ENCODE measurements at places on chromosomes 5 and 9.

DNA sequence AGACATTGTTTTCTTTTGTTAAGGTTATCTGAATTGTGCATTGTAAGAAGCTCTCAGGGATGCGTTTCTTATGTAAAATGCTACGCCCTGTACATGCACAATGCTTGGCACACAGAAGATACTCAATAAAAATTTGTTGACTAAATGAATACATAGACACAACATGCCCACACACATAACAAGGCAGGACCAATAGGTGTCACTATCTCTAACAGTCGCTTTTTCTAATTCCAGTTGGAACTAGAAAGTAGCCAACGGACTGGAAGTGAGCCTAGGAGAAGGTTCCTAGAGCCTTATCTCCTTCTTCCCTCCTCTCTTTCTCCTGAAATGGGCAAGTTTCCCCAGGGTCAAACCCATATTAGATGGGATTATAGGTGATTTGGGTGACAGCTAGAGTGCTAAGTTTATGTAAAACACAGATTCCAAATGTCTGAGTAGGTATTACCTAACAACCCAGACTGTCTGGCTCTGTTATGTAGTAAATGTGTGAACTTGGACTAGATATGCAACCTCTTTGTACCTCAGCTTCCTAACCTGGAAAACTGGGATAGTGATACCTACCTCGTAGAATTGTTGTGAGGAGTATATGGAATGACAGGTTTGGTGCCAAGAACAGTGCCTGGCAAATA lies 603.0 kb downstream of the RAB3C start:
- no peak for DNase-seq

DNA sequence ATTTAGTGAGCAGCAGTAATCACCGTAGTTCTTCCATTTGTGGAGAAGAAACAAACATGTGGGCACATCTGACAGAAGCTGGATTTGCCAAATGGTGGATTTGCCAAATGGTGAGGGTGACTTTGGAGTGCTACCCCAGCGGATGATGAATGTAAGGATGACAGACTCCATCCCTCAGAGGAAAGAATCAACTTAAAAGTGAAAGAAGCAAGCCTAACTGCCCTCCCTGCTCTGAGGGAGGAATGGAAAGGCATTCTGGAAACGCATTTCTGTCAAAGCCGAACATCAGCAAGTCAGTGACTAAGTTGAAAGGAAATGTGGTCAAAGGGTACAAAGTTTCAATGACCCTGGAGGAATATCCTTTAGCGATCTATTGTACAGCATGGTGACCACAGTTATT lies 143.5 kb downstream of the GPBP1 start:
- DNase-seq: no peak

DNA sequence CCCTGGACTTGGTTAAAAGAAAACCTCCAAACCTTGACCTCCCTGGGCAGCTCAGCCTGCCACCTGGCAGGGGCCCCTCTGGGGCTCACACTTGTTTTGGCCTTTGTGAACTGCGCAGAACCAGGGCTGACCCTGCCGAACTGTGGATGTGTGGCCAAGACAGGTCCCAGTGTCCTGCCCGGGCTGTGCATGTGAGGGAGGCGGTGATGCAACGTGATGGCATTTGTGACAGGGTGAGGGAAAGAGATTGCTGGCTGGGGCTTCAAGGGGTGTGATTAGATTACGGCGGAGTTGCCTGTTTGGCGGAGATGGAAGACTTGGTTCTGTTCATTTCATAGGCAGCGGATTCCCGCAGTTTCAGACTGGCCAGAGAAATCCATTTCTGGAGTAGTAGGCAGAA lies 30.4 kb upstream of the NKX2-5 start:
- no peak for DNase-seq

- DNase-seq: peak; percentile 76
Measured at GRCh38 chr9:131839281-131840084, 99.6 kb upstream of the RAPGEF1 start.

- no peak for DNase-seq
Measured at GRCh38 chr5:158958021-158958994, 141.4 kb downstream of the EBF1 start.

DNA sequence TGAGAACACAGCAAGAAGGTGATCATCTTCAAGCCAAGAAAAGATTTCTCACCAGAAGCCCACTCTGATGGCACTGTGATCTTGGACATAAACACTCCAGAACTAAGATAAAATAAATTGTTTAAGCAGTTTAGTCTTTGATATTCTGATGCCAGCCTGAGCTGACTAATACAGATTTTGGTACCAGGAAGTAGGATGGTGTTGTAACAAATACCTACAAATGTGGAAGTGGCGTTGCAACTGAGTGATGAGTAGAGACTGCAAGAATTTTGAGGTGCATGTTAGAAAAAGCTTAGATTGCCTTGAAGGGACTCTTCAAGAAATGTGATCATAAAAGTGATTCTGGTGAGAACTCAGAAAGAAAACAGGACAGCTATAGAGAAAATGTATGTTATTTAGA lies 592.4 kb upstream of the DAB2 start:
- no peak for DNase-seq

GRCh38 chr5:147737921-147738320 lies 44.6 kb downstream of the JAKMIP2 start:
- no peak for DNase-seq

GRCh38 chr5:67605730-67606585 lies 409.4 kb upstream of the CD180 start:
- DNase-seq: no peak

GRCh38 chr5:168244838-168245559 lies 46.4 kb upstream of the WWC1 start:
- DNase-seq: no peak

DNA sequence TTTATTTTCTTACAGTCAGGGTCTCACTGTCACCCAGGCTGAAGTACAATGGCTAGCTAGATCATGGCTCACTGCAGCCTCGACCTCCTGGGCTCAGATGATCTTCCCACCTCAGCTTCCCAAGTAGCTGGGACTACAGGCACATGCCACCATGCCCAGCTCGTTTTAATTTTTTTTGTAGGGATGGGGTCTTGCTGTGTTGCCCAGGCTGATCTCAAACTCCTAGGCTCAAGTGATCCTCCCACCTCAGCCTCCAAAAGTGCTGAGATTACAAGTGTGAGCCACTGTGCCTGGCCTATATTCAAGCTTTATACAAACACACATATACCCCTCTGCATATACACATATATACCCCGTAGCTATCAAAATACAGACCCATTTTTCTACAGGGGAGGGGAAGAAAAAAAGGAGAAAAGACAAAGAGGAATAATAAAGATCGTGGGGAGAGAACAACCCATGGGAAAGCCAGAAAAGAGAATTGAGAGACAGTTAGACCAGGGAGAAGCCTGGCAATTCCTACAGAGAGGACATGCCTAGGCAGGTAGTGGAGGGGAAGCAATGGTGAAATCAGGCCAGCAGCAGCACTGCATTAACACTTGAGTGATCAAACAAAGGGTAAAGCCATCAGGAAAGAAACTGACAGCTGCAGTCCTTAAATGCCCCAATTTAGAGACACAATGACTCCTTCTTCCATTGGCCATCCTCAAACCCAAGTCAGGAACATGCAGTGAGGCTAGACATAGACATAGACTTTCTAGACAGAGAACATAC lies 102.7 kb downstream of the EFNA5 start:
- no peak for DNase-seq

GRCh38 chr5:40041452-40041851 lies 616.7 kb upstream of the DAB2 start:
- no peak for DNase-seq

GRCh38 chr9:6134661-6135180 lies 80.9 kb upstream of the IL33 start:
- no peak for DNase-seq

DNA sequence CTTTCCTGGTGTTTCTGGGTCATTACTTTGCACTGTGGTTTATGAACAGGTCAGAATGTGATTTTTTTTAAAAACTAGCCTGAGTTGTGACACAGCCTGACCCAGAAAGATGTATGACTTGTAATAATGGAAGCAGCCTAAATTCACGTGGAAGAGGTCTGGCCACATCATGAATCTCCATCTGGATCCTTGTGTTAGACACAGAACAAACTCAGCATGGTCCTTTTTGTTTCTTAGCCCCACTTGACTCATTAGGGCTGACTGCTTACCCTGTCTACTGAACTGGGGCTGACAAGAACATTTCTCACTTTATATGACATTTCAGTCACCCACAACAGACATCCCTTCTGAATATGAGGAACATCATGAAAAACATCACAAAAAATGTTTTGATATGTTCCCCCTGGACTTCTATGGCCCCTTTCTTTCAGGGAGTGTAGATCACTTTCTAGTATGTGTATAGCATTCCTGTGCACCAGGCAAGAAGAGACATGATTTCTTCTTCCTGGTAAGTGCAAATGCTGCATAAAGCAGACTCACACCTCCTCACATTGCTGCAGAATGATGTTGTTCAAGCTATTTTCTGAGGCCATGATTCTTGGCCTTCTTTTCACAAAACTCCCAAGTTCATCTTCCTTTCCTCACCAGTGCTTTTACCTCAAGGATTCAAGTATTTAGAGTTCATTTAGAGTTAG lies 52.3 kb downstream of the ZNF622 start:
- DNase-seq: no peak

DNA sequence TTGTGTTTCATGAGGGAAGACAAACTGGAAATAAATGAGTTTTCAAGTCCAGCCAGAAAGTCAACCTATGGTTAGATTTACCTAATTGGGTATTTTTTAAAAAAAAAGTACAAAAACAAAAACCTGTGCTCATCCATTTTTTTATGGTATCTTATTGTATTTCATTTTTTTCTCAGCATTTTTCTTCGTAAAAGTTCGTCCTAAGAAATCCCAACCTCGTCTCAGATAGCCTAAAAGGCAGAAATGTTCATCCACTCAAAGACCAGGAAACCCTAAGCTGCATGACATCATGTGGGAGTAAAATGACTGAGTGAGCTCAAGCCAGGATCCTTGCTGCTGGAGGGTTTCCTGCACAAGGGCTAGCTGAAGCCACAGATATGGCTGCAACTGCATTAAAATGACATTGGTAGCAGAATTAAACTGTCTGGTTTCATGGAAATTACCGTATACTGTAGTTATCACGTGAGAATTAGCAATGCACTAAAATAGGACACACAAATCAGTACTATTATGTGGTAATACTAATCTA lies 70.4 kb downstream of the NFIB start:
- DNase-seq: no peak

GRCh38 chr5:159581502-159582249 lies 251.4 kb upstream of the IL12B start:
- DNase-seq: peak; percentile 82

- no peak for DNase-seq
Measured at GRCh38 chr9:114273461-114273881, 49.4 kb upstream of the ORM1 start.

GRCh38 chr5:112546946-112547592 lies 128.0 kb upstream of the EPB41L4A start:
- DNase-seq: no peak

GRCh38 chr5:10743951-10744350 lies 17.1 kb downstream of the DAP start:
- DNase-seq: no peak

GRCh38 chr9:121271368-121272341 lies 3.7 kb downstream of the GSN start:
- peak; percentile 46 for DNase-seq

DNA sequence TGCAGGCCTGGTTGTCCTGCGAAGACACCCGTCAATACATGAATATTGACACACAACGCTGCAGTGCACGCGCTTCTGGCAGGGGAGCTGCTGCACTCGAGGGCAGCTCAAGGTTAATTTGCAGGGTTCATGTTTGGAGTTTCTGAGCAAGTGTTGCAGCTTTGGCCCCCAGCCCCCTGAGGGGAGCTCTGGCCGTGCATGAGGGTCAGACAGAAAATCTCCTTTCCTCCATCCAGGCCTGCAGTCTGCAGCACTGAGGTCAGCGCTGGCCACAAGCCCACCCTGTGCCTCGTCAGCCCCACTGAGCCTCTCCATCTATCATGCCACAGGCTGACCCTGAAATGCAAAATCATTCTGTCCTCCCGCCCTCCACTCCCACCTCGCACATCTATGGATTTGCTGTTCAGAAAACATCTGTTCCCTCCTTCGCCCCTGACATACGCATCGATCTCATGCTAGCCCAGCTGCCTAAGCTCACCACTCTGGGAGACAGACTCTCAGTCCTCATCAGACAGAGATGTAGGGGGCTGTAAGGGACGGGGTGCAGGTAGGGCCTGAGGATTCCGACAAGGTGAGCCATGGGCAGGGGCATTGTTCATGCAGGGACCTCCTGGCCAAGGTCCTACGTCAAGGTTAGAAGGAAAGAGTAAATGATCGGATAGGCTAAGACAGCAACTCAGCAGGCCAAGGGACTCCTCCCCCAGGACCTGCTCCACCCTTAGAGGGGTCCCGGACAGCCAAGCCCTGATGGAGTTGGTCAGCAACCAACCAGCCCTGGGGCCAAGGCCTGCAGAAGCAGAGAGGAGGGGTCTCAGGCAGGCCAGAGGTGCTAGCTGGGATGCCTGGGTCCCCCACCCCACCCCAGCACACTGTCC lies 125.1 kb downstream of the KCNIP1 start:
- DNase-seq: no peak

- no peak for DNase-seq
Measured at GRCh38 chr5:93088592-93089389, 492.2 kb downstream of the NR2F1-AS1 start.

DNA sequence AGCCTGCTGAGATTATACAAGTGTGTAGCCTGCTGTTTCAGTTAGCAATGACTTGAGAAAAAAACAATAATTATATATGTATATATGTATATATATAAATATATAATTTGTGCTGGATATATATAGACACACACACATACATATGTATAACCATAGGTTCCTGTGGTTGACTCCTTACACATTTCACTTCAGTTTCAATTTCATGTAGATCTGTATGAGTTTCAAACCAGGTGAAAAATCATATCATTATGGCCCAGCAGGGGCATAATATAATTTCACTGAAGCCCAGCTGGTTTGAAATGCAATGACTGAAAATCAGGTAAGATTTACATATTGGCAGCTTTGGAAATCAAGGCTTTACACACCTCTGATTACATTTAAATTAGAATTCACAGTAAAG lies 690.4 kb upstream of the CDH18 start:
- DNase-seq: no peak

DNA sequence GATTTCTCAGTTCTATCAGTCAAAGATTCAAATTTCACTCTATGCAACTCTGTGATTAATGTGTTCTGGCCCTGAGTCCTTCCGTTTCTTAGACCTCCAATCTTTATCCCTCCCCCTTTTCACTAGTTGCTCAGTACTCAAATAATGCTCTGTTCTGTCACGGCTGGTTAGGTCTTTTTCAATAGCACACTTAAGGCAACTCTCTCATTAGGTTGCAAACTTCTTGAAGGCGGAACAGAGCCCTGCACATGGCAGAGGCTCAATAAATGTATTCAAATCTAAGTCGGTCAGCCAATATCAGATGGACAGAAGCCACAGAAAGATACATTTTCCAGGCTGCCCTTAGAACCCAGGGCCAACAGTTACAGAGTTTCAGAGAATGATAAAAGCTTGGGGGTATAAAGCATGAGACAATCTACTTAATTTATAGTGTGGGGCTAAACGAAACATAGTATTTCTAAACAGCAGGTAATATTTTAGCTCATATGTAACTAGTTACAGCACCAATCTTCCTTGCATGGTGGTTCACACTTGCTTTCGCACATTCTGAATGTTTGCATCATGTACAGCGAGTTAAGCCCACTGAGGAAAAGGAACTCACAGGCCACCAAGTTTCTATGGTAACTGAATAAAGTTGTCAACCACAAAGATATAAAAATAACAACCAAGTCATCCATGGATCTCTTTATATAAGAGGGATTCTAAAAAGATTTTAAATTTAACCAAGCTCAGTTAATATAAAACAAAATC lies 67.1 kb upstream of the GOLPH3 start:
- DNase-seq: no peak

GRCh38 chr5:179624841-179625271 lies 1.4 kb upstream of the HNRNPH1 start:
- DNase-seq: no peak

- DNase-seq: no peak
Measured at GRCh38 chr5:102815540-102816332, 60.6 kb downstream of the PAM start.
